ENCODE measurements at places on chromosomes 6 and 20.

- DNase-seq: no peak
Measured at GRCh38 chr6:84731401-84731800, 33.0 kb downstream of the TBX18 start.

GRCh38 chr6:114096561-114097172 is 125.7 kb upstream of the HDAC2 start:
- peak; percentile 23 for DNase-seq

DNA sequence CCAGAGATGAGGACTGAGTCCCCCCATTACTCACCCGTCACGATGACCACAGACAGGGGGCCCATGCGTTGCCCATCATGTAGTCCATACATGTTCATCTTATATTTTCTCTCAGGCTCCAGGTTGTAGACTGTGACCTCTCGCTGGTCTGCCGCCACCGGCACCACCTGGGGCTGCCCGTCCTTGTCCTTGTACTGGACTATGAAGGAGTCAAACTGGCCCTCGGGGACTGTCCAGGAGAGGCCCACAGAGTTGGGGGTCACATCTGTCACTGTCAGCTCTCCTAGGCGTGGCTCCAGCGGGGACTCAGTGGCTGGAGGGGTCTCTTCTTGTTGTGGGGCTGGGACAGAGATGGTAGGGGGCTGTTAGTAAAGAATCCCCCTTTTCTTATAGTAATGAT is 35.4 kb downstream of the CYP21A2 start:
- no peak for DNase-seq

DNA sequence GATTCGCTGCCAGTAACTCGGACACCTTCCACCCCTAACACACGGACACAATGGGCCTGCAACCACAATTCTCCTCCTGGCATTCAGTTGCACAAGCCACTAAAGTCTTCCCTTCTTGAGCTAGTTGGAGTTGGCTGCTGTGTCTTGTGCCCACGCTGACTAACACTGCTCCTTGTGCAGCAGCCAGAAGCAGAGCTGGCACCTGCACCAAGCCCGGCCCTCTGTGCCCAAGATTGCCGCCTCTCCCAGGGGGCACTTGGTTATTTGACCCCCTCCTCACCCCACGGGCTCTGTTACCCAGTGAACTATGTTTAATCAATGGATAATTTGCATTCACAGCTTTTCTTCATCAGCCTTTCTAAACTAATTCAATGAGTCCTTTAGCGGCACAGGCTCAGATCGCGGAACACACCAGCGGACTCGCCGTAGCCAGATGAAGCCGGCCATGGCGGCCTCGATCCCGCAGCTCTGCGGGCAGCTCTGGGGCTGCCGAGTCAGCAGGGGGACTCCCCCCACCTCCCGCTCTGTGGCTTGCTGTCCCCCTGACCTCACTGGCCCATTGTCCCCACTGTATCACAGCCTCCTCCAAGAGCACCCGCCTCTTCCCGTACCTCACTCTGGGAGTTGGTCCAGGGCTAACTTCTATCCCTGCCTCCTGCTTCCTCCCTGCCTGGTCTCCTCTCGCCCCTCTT is 94.8 kb upstream of the AFDN start:
- DNase-seq: no peak

- no peak for DNase-seq
Measured at GRCh38 chr20:39829661-39830060, 859.4 kb downstream of the MAFB start.

GRCh38 chr6:170137176-170137891 is 153.5 kb downstream of the DLL1 start:
- no peak for DNase-seq

DNA sequence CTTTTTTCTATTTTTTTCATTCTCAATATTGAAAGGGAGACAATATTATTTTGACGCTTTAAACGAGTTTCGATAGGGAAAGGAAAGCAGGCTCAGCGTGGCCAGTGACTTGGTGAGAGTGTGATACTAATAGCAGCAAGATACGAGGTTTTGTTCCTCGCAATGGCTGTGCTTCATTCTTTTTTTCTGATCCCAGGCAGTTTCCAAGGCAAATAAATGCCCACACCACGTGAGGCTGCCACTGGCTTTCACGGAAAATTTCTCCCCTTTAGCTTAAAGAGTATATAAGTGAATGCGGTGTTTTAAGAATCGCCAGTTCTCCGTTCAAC is 196.4 kb upstream of the ZNF184 start:
- DNase-seq: no peak

All from HuH-7 (cell line).